ENCODE measurements at places on chromosomes 16 and 17.

GRCh38 chr16:4028144-4028543 is 88.1 kb downstream of the ADCY9 start:
- no peak for DNase-seq

- no peak for DNase-seq
Measured at GRCh38 chr17:41429667-41430066, 5.3 kb upstream of the KRT37 start.

DNA sequence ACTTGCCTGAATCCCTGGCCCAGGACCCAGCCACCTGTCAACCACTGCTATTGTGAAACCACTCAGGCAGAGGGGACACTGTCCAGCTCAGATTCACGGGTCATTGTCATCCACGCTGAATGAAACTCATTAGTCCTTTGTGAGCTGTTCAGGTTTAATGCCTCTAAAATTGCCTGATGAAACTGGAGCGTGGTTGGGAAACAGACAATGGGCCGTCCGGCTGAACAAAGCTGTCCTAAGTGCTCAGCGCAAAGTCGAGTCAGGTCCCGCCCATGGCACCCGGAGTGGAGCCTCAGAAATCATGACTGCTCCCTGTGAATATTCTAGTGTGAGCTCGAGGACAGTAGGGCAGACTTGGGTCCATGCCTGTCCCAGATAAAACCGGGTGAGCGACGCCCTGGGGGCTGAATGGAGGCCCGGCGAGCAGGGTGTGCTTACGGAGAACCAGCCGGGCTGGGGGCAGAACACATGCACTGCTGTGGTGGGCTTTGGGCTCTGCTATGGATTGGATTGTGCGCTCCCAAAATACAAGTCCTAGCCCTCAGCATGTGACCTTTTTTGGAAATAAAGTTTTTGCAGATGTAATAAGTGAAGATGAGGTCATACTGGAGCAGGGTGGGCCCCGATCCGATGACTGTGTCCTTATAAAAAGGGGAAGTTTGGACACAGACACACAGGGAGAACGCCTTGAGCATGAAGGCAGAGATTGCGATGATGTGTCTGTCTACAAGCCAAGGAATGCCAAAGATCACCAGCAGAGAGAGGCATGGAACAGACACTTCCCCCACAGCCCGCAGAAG is 12.9 kb upstream of the CMIP start:
- DNase-seq, result peak; percentile 80

DNA sequence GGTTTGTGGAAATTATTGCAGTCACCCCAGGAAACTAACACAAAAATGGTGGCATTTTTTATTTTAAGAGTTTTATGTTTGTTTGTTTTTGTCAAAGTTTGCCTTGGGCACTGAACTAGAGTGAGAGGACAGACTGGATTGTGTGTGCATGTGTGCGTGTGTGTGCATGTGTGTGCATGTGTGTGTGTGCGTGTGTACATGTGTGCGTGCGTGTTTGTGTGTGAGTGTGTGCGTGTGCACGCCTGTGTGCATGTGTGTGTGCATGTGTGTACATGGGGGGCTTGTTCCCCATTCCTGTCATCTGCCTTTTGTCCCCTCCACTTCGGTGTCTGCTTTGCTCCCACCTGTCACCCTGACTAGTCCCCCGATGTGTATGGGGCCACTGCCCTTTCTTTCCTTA is 32.5 kb downstream of the MGAT5B start:
- no peak for DNase-seq

GRCh38 chr17:5531085-5531418 is 44.7 kb downstream of the MIS12 start:
- no peak for DNase-seq

GRCh38 chr16:71537643-71538042 is 11.4 kb downstream of the CHST4 start:
- DNase-seq, result peak; percentile 52

DNA sequence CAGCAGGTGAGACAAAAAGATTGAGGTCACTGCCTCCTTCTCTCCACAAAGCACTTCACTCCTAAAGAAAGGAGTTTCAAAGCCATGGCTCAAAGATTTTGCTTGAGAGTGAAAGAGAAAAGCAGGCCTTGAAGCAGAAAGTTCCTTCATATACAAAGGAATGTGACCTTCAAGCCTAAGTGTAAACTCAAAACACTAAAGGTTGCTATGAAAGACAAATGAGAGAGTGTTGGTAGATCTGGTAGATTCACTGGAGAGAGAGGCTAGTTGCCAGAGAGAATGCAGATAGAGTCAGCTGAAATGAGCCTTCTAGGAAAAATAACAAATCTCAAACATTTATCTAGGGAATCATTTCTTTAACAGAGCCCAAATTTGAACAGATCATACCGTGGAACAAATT is 305.2 kb downstream of the CDH8 start:
- no peak for DNase-seq

DNA sequence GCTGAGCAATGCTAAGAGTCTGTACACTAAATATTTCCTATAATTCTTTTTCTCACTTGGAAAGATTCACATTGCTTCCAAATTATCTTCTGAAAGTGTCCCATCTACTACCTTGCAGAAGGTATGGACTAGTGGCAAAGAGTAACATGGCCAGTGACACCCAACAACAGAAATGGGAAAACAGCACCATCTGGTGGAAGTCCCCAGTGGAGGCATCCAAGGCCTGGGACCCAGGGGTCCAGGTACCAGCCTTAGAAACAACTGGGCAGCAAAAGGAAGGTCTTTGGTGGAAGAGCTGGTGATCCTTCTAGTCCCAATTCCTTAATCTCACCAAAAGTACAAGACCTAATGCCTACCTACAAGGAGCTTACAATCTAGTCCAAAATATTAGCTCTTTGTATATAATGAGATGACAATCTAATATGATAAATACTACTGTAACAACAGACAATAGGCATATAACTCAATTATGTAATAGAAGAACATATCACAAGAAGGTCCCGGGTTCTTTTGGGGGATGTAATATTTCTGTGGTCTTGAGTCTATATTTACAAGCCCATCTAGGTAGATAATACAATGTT is 55.3 kb downstream of the SKAP1 start:
- peak; percentile 8 for DNase-seq
